ENCODE measurements at places on chromosomes 11 and 22.
A peak's percentile ranks its signal among the peaks of the same experiment; 100 is the strongest.

- no peak for DNase-seq
Observed at GRCh38 chr11:11985016-11985715, 23.3 kb downstream of the DKK3 start.

- no peak for DNase-seq
Observed at GRCh38 chr11:14552089-14552488, 31.9 kb upstream of the PSMA1 start.

DNA sequence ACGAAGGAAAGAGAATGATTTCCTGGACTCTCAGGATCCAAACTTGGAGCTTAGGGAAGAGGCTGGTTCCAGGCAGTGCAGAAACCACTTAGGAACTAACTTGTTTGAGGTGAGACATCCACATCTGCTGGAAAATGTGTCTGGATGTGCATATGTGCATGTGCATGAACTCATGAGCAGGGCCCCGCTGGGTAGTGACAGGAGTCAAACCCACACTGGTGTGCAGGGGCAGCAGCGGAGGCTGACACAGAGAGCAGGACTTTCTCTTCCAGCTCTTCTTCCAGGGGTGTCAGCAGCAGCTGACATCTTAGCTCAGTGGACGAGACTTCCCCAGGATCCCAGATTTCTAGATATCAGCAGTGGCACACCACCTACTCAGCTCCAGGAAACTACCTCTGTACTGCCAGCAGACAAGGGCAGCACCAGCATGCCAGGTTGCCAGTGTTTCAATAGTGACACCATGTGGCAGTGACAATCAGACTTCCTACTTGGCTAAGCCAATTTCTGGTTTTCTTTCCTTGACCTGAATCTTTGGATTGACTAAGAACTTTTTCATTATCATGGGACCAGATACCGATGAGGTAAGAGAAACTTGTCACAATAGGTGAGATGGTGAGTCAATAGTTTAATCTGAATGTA is 227.5 kb upstream of the ZC3H12C start:
- DNase-seq: no peak

DNA sequence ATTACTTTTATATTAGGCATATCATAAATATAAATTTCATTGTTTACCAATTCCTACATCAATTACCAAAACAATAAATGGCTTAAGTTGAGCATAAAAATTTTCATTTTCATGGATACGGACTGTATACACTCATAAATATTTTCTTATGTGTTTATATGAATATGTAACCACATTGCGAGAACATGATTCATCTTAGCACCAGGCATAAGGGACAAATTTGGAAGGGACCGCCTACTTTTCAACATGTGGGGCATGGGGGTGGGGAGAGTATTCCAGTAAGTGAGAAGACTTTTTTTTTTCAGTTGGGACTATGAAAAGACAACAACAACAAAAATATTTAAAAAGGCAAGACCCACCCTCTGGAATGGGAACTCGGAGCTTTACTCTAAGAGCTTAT is 296.1 kb downstream of the RAB38 start:
- no peak for DNase-seq

DNA sequence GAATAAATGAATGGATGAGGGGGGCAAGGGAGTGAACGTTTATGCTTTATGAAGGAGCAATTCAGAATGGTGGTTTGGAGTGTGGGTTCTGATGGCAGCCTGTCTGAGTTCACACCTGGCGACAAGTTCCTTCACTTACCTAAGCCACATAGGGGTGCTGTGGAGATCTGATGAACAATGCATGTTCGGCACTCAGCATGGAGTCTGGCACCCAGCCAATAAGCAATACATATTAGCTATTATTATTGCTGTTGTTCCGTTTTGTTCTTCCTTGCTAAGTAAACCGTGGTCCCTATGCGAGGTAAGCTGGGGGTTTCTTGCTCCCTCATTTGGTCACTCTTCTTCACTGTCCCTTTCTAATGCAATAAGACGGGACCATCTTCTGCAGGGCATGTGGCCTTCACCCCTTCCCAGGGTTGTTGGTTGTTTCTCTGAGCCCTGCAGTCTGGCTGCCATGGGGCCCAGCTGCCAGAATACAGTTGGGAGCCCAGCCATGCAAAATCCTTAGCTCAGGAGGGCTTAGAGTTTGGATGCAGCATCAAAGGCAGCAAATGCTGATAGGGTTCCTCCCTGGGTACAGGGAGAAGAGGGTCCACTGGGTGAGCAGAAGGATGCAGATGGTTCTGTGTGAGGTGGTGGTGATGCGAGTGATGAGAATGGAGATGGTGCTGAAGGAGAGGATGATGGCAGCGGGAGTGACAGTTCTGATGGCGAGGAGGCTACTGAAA is 6.4 kb upstream of the PKNOX2 start:
- DNase-seq: no peak

DNA sequence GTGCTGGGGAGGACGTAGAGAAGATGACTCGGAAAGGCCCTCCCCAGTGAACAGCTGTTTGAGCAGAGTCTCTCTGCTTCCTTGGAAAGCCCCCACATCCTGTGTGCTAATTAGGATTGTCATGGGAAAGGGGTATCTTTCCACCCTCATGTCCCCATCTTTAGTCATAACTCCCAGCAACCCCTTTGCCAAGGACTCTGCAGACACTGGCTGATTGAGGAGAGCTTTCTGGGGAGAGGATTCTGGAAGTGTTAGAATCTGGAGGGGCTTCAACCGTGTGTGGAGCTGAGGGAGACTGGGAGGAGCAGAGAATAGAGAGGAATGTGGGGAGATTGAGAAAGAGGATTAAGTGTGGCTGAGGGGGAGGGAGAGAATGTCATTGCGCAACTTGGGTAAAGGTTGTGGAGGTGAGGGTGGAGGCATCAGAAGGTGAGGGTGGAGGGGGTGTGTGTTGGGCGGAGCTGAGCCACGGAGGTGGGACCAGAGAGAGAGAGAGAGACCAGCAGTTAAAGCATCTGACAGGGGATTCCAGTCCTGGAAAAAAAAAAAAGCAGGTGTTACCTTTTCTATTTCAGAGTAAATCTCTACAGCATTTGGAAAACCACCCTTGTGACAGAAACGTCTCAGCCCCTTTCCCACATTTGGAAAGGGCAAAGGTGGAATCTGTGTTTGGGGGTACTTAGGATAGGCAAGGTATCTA is 2.2 kb downstream of the DTX4 start:
- DNase-seq: no peak

GRCh38 chr11:85750646-85751045 is 60.3 kb downstream of the SYTL2 start:
- no peak for DNase-seq

DNA sequence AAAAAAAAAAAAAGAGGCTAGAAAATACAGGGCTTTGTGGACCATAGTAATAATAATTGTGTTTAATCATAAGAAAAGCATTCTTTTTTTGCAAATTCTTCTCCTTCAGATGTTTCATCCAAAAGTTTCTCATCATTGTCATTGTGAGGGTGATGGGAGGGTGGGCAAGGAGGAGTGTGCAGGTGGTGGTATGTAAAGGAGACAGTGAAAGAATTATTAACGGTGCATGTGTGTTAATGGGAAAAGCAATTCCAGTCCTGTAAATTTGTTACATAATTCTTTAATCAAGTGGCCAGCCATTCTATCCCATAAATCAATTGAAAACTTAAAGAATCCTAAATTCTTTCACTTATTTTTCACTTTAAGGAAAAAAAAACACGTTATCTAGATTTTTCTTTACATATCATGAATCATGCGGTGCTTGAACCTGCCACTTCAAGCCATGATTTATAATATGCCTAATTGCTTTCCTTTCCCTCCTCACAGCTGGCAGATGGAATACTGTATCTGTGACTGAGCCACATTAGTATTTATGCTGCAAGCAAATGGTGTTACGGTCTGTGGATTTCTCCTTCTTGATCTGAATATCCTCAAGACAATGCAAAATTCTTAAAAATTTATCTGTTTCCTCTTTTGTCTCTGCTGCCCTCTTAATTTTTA is 318.5 kb downstream of the JRKL start:
- no peak for DNase-seq

GRCh38 chr11:128227466-128227865 is 359.9 kb downstream of the ETS1 start:
- DNase-seq: no peak

DNA sequence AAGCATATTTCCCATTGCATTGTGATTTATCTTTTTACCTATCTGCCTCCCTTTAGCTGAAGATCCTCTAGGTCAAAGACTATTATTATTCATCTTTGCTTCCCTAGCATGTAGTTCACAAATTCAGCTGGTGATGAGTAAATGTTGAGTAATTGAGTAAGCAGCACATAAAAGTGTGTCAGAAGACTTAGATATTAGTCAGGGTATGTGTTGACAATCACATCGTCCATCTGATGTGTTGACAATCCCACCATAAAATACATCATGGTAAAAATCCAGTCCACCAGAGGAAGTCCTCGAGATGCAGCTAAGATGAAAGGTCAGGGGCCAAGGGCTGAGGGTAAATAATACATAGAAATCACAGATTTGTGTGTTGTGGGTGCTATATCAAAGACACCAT is 22.9 kb upstream of the ABTB2 start:
- no peak for DNase-seq

DNA sequence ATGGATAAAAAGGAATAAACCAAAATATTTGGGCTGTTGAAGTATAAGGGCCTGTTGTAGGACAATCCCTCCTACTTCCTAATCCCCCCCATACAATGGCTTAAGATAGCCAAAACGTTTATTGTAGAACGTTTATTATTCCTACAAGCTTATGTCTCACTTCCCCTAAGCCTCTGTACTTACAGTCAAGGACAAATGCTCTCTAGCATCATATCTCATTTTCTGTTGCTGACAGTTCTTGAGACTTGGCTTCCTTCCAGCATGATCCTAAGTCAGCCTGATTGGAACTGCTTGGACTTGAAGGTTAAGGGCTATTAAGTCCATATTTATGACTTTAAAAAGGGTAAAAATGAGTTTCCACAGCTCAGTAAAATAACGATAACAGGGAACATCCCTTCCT is 8.8 kb downstream of the MISFA start:
- DNase-seq: no peak

DNA sequence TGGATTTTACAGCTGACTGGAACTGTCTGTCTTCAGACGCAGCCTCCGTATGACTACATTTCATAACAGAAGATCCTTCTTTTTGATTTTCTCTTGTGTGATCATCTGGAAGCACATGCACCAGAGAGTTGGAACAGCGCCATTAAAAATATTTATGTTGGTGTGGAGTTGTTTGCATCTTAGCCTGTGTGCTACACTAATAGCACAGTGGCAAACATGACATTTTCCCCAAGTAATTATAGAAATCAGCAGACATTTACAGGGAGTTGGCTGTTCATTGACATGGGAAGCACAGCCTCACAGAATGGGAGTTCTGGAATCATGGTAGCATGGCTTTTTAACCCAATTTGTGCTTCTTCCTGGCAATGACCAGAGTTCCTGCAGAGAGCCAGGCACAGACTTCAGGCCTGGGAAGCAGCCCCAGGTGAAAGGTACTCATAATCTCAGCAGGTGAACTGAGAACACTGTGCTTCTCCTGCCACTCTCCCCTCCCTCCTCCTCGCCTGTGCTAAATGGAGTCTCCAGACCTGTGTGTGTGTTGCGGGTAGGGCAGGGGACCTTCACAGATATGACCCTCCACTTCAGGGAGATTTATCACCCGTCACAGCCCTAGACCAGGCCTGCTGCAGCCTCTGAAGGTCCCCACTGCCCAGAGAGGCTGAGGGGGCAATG is 82.8 kb upstream of the PLET1 start:
- DNase-seq: no peak

DNA sequence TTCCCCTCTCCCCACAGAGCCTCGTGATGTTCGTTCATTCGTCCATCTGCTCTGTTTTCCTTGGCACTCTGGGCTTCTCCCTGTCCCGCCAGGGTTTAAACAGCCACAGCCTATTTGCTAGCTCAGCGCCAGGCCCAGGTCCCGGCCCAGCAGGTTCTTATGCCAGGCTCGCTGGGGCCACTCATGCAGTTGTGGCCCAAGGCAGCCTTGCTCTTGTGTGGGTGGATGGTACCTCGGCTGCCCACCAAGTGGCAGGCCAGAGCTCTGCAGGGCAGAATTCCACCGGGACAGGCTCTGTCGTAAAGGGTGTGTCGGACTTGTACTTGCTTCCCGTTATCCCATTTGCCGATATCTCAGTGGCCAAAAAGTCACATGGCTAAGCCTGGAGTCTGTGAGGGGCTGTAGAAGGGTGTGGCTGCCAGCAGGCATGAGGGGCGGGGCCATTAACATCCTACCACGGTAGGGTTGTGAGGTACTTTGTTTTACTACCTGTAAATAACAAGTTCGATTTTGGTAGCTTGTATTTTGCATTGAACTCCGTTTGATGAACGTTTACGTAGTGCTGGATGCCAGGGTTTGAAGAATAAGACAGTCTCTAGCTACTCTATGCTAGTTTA is 7.9 kb downstream of the FAM118A start:
- DNase-seq: no peak

DNA sequence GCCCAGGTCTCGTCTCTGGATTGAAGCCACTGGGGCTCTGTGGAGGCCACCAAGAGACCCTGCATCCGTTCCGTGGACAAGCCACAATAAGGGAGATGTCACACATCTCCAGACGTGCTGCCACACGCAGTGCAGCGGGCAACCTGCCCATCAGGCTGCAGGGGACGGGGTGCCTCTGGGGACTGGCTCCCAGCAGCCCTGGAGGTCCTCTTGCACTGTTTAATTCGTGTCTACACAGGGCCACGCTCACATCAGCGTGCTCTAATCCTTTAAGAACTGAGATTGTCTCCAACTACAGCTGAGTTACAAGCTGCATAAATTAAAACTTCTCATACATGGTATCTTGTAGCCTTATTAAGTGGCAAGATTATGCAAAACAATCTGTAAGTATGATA is 1232.2 kb downstream of the BRD1 start:
- DNase-seq: no peak

GRCh38 chr11:15288863-15289262 is 174.1 kb downstream of the INSC start:
- DNase-seq: no peak

DNA sequence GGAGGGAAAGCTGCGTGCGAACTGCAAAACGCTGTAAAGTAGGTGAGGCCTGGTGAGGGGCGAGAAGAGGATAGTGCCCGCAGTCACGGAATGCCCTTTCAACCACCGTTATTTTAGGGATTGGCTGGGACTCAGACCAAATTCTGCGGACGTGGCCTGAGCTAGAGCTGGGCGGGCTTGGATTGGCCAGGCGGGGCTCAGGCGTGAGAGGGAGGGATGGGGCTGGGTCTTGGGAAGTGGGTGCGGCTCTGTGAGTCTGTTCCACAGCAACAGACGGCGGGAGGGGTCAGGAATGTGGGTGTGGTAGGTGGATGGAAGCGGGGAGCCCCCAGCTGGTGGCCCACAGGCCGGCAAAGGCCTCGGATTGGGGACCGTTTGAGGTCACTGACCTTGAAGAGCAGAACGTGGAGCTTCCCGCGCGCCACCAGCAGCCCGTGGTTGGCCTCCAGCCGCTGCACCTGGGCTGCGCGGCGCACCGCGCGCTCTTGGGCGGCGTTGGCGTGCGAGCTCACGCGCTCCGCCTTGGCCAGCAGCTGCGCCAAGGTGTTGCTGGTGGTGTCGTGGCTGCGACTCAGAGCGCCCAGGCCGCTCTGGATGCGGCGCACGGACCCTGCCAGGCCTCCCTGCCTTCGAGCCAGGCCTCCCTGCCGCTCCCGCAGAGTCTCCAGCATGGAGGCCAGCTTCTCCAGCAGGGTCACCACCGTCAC is 444 bp downstream of the CAVIN3 start:
- DNase-seq: peak; percentile 95
